ENCODE measurements at places on chromosomes 12 and 14. TPM values are rescaled to one million over a fixed set of nuclear protein-coding genes. Genes with fewer than 3 reads are reported as not detected.

GRCh38 chr14:91286530-91286937 lies 42.0 kb upstream of the GPR68 start:
- peak; percentile 62 for DNase-seq
- no peak overlapping the region for H3K4me3 ChIP-seq
- H3K27me3 ChIP-seq, result no peaks in the 10 kb centered on the region
- no peak overlapping the region for H3K27ac ChIP-seq
- H3K36me3 ChIP-seq, result no peaks in the 10 kb centered on the region

DNA sequence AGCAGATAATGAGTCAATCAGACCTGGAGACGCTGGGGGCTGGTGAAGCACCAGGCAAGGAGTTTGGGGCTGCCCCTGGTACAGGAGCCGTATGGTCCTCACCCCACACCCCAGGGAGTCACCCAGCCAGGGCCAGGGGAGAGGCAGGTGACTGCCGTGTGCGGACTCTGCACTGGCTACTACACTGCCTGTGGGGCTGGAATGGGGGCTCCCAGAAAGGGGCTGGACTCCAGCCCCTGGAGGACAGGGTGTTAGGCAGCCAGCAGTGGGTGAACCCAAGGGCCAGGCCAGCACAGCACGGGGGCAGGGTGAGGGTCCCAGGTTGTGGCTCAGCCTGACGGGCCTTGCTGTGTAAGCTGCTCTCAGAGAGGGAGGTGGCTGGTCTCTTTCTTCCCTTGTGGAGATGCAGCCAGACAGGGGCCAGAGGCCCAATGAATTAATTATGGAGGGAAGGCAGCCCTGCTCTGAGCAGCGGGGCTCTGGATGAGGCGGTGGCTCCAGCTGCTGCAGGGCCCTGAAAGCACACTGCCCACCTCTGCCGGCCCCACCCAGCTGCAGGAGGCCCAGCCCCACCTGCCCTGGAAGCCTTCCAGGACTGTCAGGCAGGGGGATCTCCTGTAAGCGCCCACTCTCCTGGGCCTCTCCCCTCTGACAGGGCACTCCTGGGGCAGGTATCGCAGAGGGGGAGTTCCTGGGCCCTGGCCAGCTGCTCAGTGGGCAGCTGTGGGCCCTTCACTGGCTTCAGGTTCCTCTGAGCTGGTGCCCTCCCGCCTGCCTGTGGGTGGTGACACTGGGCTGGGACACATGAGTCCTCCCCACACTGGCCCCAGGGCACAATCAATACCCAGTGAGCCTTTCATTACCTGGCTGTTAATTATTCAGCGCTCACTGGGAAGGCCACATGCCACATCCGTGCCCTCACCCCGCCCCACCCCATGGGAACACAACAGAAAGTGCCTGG lies 142.5 kb upstream of the C14orf180 start:
- H3K36me3 ChIP-seq, result no peaks in the 10 kb centered on the region
- no peak overlapping the region for H3K27ac ChIP-seq
- H3K27me3 ChIP-seq, result no peaks in the 10 kb centered on the region
- no peaks in the 10 kb centered on the region for H3K4me1 ChIP-seq
- DNase-seq, result no peak

DNA sequence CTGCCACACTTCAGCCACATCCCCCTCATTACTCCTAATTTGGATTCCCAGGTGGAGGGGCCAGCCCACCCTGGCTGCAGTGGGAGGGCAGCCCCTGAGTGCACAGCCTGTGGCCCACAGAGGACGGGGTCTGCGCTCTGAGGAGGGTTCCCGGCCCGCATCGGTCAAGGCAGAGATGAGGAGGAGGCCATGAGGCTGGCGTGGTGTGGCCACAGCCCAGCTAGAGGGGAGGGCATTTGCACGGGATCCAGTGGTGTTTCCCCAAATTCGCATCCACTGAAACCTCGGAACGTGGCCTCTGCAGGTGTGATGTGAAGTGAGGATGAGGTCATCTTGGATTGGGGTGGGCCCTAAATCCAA lies 38.1 kb upstream of the FBRSL1 start:
- H3K27me3 ChIP-seq, result peaks cover 31% of the 10 kb centered on the region
- DNase-seq, result no peak
- no peak overlapping the region for H3K27ac ChIP-seq
- no peak overlapping the region for H3K4me3 ChIP-seq
- H3K36me3 ChIP-seq, result no peaks in the 10 kb centered on the region

- no peaks in the 10 kb centered on the region for H3K27me3 ChIP-seq
- DNase-seq, result no peak
- no peak overlapping the region for H3K4me3 ChIP-seq
- H3K4me1 ChIP-seq, result no peaks in the 10 kb centered on the region
Measured at GRCh38 chr14:95808371-95808770, 68.3 kb upstream of the TUNAR start.

Gene CFAP251
- 9.4 TPM for total RNA-seq

GRCh38 chr12:215116-215515 lies 1.2 kb upstream of the SLC6A12 start:
- DNase-seq, result no peak
- no peak overlapping the region for H3K27ac ChIP-seq
- H3K27me3 ChIP-seq, result peaks cover 64% of the 10 kb centered on the region
- no peak overlapping the region for H3K4me3 ChIP-seq
- no peaks in the 10 kb centered on the region for H3K36me3 ChIP-seq
